Activated T-helper 1 cell treated with anti-CD3 and anti-CD28 coated beads, Interleukin-2, amount 50 U/mL, for 16 hours (primary cell): ENCODE measurements at places on chromosomes 5 and 9.

- DNase-seq: no peak
These were observed 11.9 kb downstream of the PDE6A start for GRCh38 chr5:149932445-149933350.

DNA sequence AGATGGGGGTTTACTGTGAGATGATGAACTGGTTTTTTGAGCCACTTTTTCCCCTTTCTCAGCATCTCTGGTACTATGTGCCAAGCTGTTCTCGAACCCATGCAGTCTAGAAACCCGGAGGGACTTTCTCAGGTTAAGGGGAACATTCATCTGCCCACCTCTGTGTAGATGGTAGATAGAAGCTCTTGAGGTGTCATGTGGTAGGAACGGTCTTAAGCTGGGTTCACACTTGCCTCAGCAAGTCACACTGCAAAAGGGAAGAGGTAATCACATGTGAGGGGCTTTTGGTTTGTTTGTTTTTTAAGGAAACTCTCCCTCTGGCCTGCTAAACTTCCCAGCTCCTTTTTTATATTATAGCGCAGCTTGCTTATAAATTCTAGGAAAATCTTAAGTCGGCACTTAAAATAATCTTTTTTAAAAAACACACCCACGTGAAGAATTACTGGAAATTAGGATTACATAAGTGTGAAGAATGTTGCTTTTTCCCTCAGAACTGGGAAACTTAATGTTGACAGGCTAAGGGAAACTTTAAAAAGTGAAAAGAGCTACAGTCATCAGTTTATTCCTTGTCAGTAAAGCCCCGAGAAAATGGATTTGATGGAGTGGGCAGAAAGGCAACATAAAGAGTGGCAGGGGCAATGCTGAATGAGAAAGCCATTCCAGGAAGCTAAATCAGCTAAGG is 430.3 kb downstream of the ARHGEF28 start:
- DNase-seq: no peak

- no peak for DNase-seq
These were observed 33.3 kb downstream of the CEP72 start for GRCh38 chr5:645421-645820.

GRCh38 chr9:85484235-85484634 is 257.5 kb downstream of the AGTPBP1 start:
- DNase-seq: no peak

DNA sequence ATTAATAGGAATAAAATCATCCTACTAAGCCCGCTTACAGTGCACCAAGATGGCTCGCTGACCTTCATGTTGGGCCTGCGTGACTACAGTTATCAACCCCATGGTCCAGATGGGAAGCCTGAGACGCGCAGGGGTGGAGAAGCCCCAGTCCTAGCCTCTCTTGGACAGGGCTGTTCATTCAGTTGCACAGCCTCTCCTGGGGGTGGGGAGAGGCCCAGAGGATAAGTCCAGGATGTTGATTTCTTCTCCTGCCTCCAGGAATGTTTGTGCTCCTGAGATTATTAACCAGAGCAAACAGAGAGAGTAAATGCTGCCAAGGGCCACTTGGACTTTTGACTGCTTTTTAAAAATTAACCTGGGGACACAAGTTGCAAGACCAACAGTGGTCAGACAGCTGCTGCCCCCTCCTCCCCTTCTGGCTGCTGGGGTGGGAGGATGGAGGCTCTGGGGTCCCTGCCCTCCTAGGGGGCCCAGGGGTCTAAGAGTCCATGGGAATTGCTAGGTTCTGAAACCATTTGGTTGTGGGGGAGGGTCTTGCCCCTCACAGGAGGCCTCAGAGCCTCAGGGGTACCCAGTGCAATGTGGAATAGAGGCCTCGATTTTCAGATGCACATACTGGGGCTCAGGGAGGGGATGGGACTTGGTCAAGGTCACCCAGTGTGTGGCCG is 2.8 kb upstream of the AMBP start:
- DNase-seq: no peak
